ENCODE measurements at places on chromosomes 12 and 14.
A peak's percentile ranks its signal among the peaks of the same experiment; 100 is the strongest.

GRCh38 chr12:124073356-124074035 lies 100.5 kb downstream of the ZNF664 start:
- no peak for DNase-seq

DNA sequence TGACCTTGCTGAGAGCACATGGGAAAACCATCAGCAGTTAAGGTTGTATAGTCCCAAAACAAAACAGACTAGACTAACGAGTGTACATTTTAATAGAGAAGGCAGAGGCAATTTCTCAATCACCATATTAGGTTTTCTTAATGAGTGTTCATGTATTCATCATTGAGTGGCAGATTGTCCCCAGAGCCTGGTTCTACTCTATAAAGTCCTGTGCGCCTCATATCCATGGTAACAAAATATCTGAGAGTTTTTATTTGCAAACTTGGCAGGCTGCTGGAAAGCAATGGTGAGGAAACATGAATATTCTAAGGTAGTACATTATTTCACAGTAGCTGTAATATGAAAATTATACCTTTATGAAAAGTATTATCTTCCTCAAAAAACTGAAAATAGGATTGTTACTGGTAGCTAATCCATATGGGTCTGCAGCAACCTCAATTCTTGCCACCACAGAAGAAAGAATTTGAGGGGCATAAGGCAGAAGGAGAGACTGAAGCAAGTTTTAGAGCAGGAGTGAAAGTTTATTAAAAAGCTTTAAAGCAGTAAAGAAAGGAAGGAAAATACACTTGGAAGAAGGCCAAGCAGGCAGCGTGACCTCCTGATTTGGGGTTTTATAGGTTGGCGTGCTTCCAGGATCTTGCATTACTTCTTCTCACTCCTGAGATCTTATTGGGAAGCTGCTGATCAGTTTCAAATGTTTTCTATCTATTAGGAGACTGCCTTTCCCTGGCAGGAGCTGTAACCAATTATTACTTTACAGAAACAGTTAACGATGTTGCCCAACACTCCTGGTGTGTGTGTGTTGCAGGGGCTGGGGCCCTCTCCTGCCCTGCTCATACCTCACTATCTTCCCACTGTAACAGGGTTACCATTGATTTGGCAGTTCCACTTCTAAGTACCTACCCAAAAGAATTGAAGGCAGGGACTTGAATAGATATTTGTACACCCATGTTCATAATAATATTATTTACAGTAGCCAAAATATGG lies 154.0 kb upstream of the NUDT4 start:
- DNase-seq, result no peak

DNA sequence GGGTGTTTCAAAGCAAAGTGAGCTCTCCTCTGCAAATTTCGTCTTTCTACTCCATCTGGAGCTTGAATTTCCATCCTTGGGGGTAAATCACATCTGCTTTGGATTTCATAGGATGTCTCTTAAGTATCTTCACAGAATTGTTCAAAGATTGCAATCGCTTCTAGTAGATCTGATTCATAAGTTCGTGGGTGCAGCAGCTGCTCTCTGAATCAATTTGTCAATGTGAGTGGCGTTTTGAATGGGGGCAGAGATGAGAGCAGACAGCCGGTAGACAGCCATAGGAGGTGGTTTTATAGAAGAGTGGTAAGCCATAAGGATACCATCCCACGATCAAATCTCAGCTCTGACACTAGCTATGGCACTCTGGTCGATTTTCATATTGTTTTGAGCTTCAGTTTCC lies 146.0 kb upstream of the RPH3A start:
- DNase-seq, result no peak

DNA sequence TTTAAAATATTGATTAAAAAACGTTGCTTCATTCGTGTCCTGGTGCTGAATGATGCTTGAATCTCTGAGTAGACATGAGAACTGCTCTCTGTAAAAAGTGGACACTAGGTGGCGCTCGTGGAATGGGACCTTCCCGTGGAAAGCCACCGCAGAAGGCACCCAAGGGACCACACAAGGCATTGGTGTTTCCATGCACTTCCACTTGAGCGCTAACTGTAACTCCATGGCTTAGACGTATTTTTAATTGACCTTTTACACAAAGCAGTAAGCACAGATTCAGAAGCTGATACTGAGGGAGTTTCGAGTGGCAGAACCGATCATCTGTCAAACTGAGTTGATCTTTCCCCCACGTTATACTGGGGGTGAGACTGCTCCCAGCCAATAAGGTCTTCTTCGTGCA lies 135.3 kb downstream of the PRKCH start:
- DNase-seq, result peak; percentile 85

DNA sequence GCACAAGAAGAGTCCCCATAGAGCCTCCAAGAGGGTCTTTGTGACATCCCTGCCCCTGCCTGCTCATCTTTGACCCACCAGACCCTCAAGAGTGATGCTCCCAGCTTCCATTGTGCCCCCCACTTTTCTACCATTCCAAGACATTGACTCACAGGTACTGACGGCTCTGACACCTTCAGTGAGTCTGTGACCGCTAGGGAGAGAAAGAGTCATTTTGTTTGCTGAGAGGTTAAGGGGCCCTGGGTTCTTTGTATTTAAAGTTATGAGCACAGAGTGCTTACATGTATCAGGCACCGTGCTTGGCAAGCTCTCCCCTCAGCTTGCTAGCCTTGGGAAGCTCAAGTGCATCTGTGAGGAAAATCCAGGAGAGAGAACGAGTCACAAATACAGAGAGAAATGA lies 7.1 kb upstream of the KRT82 start:
- DNase-seq, result no peak

DNA sequence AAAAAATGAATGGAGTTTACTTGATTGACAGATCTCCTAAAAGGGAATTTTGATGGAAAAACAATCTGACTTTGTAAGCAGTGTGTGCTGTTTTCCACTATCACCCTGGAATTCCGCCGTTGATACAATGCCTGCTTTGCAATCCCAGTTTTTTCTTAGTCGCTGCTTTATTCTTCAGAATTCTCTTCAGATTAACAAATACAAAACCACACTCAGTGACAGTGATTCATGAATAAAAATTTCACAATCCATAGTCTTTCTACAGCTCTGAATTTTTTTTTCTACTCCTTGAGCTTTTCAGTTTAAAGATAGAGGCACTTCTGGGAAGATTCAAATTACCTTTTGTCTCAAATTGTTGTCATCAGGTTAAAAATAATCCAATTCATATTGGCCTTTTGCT lies 44.6 kb upstream of the KITLG start:
- DNase-seq, result no peak

- no peak for DNase-seq
Measured at GRCh38 chr12:93323625-93324329, 53.9 kb upstream of the NUDT4 start.

DNA sequence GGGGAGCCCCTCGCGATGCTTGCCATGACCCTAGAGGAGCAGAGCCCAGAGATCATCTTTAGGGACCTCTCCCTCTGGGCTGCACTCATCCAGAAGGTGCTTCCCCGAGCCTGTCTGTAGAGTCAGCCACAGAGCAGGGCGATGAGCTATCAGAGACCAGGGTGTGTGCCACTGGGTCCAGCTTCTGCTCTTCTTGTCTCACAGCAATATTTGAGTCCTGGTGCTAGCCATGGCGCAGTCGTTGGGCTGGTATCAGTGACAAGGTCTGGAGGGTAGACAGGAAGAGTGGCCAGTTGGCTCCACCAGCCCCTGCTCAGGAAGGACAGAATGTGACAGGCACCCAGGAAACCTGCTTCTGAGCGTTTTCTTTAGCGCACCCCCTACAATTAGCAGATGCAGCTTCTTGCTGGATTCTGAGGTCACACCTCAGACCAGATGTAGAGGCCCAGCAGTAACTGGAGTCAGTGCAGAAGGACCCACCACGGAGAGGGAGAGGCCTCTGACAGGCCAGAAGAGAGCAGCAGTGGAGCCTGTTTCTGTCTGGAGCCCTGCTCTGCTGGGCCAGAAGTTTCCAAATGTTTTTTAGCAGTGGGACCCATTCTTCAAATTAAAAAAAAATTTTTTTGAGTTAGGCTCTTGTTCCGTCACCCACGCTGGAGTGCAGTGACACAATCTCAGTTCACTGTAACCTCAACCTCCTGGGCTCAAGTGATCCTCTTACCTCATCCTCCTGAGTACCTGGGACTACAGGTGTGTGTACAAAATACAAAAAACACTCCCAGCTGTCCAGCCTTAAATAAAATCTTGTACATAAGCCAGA lies 23.7 kb downstream of the ANKRD9 start:
- no peak for DNase-seq

GRCh38 chr12:71872972-71873371 lies 33.4 kb downstream of the TBC1D15 start:
- DNase-seq, result no peak

DNA sequence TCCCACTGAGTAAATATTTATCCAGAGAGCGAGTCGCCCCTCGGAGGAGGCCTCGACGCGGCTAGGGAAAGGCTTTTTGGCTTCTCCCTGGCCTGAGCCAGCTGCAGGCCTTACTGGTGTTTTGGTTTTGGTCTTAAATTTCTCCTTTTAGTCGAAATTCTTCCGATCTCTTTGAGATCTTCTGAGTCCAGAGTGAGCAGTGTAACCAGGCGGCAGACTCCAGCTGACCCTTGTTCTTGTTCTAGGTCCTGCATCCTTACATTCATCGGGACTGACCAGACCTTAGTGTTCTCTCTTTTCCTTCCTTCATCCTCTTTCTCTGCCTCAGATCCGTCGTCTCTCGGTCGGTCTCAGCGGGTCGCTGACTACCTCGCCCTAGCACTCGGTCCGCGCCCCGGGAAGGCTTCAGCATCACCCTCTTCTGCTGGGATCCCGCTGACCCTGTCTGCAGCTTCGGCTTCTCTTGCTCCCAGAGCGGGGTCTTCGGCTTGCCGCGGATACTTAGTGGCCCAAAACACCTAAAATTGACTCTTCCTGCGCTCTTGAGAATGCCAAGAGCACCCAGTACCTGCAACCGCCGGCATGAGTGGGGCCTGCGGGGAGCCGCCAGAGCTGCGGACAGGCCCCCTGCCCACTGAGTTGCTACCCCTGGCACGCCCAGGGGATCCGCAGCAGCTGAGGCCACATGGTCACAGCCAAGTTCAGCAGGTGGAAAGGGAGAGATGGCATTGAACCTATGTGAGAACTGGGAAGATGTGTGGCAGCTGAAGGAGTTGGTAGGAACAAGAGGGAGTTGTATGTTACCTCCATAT lies 2.4 kb upstream of the PAX9 start:
- DNase-seq, result no peak

DNA sequence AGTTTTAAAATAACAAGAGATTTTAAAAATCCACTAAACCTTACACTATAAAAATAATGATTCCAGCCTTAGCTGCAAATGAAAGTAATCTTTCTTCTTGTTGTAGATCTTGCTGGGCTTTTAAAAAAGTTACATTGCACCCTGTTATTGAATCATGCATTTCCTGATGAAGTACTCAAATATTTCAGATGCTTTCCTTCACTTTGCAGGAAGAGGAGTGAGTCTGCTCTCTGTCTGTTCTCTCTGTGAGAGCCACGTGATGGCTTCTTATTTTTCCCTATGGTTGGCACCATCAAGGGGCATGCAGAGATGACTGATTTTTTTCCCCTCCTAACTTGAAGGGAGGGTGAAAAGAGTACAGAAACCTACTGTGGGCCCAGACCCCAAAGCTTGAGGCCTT lies 262.7 kb downstream of the ATP23 start:
- no peak for DNase-seq

DNA sequence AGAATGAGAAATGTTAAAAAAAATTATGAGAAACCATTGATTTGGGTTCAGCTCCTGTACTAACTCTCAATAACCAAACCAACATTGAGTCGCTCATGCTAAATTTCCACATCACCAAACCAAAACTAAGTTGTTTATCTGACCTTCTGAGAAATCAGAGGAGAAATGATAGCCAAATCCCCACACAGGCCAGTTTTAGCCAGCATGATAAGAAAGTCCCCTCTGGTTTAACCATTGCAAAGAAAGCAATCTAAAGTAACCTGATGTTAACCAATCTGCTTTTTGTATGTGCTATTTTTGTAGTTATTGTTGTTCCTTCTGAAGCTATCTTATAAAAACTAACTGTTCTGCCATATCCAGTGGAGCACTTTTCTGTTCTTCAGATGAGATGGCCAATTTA lies 599.7 kb downstream of the SLC16A7 start:
- DNase-seq, result no peak

GRCh38 chr14:102666635-102667034 lies 74.2 kb downstream of the RCOR1 start:
- DNase-seq, result no peak

- DNase-seq, result no peak
Measured at GRCh38 chr14:104100171-104101085, 14.9 kb downstream of the ASPG start.

- no peak for DNase-seq
Measured at GRCh38 chr12:101779626-101780025, 40.4 kb upstream of the SYCP3 start.

- no peak for DNase-seq
Measured at GRCh38 chr14:62015945-62016344, 253.7 kb downstream of the SNAPC1 start.

GRCh38 chr14:23006188-23006534 lies 3.8 kb downstream of the C14orf93 start:
- DNase-seq, result no peak

DNA sequence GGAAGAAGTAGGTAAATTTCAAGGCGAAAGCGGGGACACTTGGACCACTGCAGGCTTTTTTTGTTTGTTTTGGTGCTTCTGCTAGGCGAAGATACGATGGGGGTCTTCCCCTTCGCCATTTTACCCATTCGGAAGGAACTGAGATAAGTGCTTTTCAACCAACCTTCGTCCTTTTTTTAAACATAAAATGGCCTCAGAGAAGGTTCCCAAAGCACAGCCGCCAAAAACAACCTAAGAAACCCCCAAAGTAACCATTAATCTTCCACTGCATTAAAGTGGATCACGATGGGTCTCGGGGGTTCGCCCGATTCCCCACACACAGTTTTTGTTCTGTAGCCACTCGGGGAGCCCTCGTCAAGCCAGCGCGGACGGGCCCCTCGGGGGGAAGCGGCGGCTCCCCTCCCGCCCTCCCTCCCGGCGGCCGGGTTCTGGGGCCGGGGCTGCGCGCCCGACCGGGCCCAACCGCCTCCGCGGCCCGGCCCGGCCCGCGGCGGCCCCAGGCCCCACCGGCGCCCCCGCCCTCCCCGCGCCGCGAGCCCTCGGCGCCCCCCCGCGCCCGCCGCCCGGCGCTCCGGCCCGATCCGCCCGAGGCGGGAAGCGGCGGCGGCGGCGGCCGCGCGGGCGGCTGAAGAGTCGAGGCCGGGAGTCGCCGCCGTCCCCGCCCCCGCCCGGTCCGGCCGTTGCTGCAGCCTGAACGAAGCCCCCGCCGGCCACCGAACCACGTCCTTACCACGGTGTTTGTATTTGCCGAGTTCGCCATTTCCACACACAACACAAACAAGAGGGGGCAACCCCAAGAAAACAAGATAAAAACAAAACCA lies 790 bp downstream of the GTF2A1 start:
- DNase-seq, result peak; percentile 39

- no peak for DNase-seq
Measured at GRCh38 chr12:82910246-82910893, 223.7 kb downstream of the TMTC2 start.

- no peak for DNase-seq
Measured at GRCh38 chr14:77882636-77883035, 82.7 kb downstream of the ADCK1 start.

GRCh38 chr14:75138492-75138891 lies 11.6 kb upstream of the NEK9 start:
- peak; percentile 16 for DNase-seq

GRCh38 chr12:30691122-30691879 lies 4.4 kb downstream of the IPO8 start:
- DNase-seq, result no peak

- no peak for DNase-seq
Measured at GRCh38 chr12:133010657-133011297, 24.6 kb downstream of the ZNF26 start.

GRCh38 chr14:68266998-68267397 lies 447.4 kb downstream of the RAD51B start:
- no peak for DNase-seq

Measured in activated CD4-positive, alpha-beta T cell treated with anti-CD3 and anti-CD28 coated beads, Interleukin-10, Interleukin-2, amounts not matched to agents 100 ng/mL and 50 ng/mL, durations not matched to agents 16 hours and 8 hours (primary cell).